Fibroblast of villous mesenchyme (primary cell): ENCODE measurements at places on chromosomes 7 and 10. TPM values are rescaled to one million over a fixed set of nuclear protein-coding genes. Genes with fewer than 3 reads are reported as not detected.

The WDR86 gene
- total RNA-seq, result 0.32 and 1.3 TPM in 2 replicates

The PDK4 gene
- total RNA-seq, result under 0.01 TPM in 2 replicates

The PILRA gene
- 0.43 TPM in 1 of 2 replicates, not detected in the other for total RNA-seq

The CREB5 gene
- total RNA-seq, result 6.0 and 9.3 TPM in 2 replicates
